ENCODE measurements at places on chromosomes 7 and 10. TPM values are rescaled to one million over a fixed set of nuclear protein-coding genes. Genes with fewer than 3 reads are reported as not detected.

- no peak for DNase-seq
Observed at GRCh38 chr10:5595994-5596471, 70.4 kb downstream of the ASB13 start.

DNA sequence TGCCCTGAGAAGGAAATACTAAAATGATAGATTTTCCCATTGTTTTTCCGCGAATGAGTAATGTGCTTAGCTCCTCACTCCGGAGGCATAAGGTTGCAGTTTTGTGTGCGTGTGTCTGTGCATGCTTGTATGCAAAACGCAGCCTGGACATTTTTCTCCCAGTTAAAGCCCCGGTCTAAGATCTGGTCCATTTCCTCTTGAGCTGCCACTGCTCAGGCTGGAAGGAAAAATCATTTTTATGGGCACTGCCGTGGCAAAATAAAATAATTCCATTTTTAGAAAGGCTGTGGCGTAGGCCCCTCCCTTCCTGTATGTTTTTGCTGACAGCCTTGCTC is 260.6 kb downstream of the WDR37 start:
- DNase-seq, result no peak

DNA sequence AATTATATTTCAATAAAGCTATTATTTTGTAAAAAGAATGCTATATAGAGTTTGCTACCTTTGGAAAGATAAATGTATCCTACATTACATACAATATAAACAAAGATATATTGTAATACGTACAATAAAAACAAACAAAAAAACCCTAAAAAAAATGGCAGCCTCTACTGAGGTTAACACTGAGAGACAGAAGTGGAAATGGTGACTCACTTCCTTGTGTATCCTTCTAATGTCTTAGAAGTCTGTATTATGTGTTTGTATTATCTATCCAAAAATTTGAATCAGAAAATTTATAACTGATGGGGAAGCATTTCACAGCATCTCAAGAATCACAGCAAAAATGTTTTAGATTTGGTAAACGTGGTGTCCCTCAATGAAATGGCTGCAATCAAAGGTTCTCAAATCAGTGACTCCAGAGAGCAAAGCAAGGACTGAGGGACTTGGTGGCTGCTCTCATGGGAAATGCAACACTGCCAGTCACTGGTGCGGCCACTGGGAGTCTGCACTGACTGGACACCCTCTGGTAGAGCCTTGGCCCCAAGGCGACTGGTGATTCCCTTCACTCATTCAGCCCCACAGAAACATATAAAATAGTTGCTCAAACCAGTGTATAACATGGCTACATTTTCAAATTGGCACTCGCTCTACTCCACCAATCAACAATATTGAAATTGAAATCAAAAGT is 53.8 kb downstream of the PANK1 start:
- DNase-seq, result no peak

- DNase-seq, result no peak
Observed at GRCh38 chr10:121511943-121512342, 86.3 kb downstream of the FGFR2 start.

DNA sequence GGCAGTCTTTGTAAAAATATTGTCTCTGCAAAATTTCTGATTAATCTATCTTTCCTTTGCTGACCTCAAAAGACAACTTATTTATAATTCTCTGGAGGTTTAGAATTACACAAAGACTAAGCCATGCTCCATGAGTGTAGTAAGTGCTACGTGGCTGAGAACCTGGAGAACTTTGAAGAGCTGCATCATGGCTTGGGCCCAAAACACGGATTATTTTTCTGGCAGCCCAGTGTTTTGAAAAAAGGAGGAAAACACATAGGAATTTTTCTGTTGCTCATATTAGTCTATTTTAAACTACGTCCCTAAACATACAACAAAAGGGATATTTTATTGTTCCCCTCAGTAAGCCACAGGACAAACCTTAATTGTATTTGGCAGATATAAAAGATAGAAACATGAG is 360.7 kb upstream of the MYO3A start:
- no peak for DNase-seq

DNA sequence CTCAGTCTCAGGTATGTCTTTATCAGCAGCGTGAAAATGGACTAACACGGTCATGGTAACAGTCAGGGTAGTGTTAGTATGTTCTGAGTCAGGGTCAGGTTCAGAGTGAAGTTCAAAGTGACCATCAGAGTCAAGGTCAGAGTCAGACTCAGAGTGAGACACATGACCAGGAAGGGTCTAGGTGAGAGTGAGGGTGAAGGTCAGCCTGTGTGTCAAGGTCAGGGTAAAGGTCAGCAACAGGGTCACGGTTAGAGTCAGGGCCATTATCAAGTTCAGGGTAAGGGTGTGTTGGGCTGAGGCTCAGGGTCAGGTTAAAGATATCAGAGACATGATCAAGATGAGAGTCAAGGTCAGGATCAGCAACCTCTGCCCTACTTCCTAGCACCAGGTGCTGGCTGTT is 4.0 kb downstream of the MRPS24 start:
- no peak for DNase-seq

DNA sequence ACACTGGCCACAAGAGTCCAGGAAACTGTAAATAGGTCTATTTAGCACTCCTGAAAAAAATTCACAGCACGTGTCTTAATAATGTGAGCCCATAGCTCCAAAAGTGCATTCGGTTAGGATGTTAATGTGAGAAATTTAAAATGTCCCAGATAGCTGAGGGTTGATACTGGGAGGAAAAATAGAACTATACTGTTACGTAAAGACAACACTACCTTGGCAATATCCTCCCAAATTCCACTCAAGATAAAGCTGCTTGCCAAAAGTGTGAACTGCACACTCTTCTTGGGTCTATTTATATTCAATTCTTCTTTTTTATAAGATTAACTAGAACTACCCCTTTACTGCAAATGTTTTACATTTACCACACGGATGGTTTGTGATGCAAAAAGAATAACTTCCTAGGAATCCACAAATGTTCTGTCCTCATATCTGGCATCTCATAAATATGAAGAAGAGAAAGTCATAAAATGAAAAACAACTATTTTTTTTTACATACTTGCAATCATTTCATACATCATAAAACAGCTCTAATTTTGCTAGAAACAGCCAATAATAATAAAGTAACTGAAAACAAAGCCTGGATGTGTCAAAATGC is 10.4 kb downstream of the RAB11FIP2 start:
- no peak for DNase-seq

- no peak for DNase-seq
Observed at GRCh38 chr7:98178762-98179490, 32.3 kb upstream of the BHLHA15 start.

GRCh38 chr7:1910827-1911226 is 240.8 kb downstream of the ELFN1 start:
- DNase-seq, result no peak

DNA sequence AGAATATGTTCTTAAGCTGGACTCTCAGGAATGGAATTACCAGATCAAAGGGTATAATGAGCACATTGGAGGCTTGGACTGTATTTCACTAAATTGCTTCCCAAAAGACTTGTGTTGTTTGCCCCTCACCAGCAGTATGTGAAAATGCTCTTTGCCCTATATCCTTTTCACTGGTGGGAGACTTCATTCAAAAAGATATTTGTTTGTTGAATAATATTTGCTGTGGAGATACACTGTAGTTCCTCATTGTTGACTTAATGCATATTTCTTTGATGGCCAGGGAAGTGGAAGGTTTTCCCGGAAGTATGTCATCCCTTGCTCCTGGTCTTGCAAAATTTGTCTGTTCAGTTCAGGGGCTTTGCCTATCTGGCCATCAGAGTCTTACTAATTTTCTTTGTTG is 19.4 kb downstream of the GSTO2 start:
- DNase-seq, result no peak

The CCDC172 gene
- total RNA-seq, result not detected

The TRPV5 gene
- total RNA-seq, result not detected
